ENCODE measurements at places on chromosomes 3 and 15. TPM values are rescaled to one million over a fixed set of nuclear protein-coding genes. Genes with fewer than 3 reads are reported as not detected.

The GPR156 gene
- total RNA-seq = 0.88 TPM

The TMC3 gene
- not detected for total RNA-seq

The CCR3 gene
- total RNA-seq = not detected

The ZBTB11 gene
- total RNA-seq = 23.3 TPM

The GOLGA6L6 gene
- not detected for total RNA-seq

The DCLK3 gene
- under 0.01 TPM for total RNA-seq

The NMNAT3 gene
- total RNA-seq = 0.59 TPM

The MINAR1 gene
- 2.5 TPM for total RNA-seq

The CPNE9 gene
- not detected for total RNA-seq

The CCR9 gene
- total RNA-seq = not detected

The SNX1 gene
- 51.0 TPM for total RNA-seq

The CPLX3 gene
- total RNA-seq = not detected

The ARPIN gene
- 14.1 TPM for total RNA-seq

The ROBO1 gene
- total RNA-seq = 69.8 TPM

The CHL1 gene
- 3.6 TPM for total RNA-seq
